ENCODE measurements at places on chromosomes 5 and 9.

GRCh38 chr9:132969783-132970182 is 8.7 kb upstream of the GFI1B start:
- no peak for DNase-seq

- no peak for DNase-seq
These were observed 1439.6 kb upstream of the ACO1 start for GRCh38 chr9:30944741-30945280.

- DNase-seq = no peak
These were observed 4.6 kb downstream of the TEX53 start for GRCh38 chr9:114652776-114653555.

- DNase-seq = no peak
These were observed 1.2 kb upstream of the OMD start for GRCh38 chr9:92425474-92425873.

GRCh38 chr5:10591159-10591558 is 27.3 kb downstream of the ANKRD33B start:
- no peak for DNase-seq

DNA sequence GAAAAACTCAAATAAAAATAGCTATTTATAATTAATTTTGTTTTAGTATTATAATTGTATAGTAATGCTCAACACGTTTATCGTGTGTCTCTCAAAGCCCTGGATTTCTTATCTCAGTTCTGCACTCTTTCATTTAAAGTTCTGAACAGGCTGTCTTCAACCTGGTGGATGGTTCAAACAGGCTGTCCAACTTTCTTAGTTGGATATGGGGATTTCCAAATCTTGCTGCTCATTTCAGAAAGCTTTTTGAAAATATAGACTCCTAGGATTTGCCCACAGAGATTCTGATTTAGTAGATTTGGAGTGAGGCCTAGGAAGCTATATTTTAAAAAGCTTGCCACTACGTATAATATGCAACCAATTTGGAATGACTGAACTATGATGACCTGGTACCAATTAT is 120.3 kb downstream of the GRIA1 start:
- DNase-seq = no peak

- DNase-seq = no peak
These were observed 25.8 kb upstream of the F2R start for GRCh38 chr5:76690037-76690679.

DNA sequence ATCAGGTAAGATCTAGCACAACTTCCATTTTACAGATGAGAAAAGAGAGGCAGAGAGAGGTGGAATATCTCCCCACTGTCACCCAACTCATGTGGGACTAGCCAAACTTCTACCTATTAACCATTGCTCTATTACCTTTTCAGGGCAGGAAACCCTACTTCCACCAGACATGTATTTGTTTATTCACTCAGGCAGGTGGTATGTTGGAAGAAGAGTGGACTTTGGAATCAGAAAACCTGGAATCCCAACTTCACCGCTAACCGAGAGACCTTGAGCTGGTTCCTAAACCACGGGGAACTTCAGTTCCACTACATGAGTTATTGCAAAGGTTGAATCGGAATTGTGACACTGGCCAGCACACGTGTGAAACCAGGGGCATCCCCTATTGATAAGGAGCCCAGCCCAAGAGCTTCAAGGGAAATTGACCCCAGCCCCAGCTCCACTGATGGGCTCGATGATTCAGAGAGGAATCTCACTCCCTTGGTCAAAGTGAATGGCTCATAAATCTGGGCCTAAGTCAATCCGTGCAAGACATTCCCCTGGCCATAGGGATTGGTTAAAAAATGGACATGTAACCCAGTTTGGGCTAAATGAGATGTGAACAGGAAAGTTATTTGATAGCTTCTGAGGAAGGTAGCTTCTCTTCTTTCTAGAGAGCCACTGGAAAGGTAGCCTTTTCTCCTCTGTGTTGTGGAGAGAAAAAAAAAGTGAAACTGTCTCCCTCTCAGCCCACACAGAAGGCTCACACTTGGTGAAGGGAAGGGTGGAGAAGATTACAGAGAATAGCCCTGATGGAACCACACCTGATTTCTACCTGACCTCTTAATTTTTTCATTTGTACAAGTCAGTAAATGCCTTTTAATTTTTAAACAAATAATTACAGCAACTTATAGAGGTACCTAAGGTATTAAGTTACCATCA is 5.5 kb upstream of the GLIS3 start:
- DNase-seq = no peak

DNA sequence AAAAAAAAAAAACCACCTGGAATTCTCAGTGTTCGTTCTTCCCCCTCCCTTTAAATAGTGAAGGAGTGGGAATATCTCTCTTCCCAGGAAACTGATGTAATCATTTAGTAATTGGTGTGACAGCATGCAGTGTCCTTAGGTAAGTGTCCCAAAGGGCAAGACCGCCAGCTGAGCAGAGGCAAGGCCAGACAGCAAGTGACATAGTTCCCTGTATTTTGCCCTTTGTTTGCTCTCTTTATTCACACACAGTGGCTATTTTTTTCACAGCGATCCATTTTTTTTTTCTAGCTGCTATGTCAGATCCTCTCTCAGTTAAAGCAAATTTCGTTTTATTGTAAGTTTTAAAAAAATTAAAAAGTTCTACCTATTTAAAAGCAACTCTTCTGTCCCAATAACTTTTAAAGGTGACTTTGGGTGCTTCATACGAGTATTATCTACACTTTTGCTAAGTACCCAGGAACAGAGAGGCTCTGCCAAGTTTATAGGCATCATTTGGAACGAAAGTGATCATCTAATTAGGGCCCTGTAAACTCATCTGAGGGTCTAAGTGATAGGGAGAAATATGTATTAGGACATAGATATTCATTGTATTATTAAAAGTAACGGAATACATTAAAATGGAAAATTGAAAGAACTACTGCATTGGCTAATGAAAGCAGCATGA is 98.2 kb upstream of the ALDH1A1 start:
- no peak for DNase-seq

Measured in NCI-H2029 (cell line).